NCI-H510A treated with DMSO at 0.1 percent for 48 hours (cell line): ENCODE measurements at places on chromosomes 5 and 9.

DNA sequence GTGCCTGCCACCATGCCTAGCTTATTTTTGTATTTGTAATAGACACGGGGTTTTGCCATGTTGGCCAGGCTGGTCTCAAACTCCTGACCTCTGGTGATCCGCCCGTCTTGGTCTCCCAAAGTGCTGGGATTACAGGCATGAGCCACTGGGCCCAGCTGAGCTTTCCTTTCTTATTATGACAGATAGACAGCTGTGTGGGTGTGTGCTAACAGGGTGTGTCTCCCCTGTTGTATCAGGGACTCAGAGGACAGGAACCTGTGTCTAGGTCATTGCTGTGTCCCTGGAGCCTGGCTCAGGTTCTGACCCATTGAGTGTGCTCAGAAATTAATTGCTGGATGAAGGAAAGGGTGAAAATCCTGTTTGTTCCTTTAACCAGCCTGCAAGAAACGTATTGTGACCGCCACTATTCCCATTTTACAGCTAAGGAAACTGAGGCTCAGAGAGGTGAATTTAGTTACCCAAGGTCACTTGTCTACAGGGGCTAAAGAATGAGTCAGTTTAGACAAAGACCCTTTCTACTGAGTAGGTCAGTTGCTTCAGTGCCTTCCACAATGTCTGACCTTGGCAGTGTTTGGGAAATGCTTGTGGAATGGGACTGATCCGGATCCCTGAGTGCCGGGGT, 16.8 kb downstream of the NCS1 start:
- no peak for DNase-seq

DNA sequence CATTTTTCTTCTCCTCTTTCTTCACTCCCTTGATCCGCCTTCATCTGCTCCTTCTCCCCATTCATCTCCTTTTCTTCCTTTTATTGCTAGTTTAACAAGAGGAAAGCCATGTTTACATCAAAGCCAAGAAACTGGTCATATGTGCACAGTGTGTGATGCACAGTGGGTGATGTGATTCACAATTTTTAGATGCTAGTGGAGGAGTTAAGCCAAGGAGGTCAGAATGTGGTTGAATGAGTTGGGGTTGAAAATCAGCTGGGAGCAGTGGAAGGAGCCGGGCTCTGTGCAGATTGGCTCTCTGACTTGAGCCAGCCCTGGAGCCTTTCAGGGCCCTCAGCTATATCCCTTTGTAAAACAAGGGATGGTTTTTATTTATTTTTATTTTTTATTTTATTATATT, 7.3 kb downstream of the ACER2 start:
- DNase-seq, result no peak

DNA sequence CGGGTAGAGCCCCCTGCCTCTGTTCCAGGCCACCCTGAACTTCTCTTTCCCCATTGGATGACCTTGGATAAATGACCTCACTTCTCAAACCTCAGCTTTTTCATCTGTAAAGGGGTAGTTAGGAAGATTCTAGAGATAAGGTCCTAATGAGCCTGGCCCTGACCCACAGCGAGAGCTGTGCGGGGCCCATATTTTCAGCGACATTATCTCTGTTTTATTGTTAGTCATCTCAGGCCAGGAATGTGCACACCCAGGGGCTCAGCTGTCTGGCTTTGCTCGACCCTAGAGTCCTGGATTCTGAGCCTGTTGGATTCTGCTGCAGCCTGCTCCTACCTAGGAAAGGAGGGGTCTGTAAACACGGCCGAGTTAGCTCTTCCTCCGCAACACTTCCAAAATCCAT, 81.2 kb upstream of the LMX1B start:
- DNase-seq, result no peak

- no peak for DNase-seq
Measured at GRCh38 chr9:489198-490197, 274.8 kb downstream of the DOCK8 start.

DNA sequence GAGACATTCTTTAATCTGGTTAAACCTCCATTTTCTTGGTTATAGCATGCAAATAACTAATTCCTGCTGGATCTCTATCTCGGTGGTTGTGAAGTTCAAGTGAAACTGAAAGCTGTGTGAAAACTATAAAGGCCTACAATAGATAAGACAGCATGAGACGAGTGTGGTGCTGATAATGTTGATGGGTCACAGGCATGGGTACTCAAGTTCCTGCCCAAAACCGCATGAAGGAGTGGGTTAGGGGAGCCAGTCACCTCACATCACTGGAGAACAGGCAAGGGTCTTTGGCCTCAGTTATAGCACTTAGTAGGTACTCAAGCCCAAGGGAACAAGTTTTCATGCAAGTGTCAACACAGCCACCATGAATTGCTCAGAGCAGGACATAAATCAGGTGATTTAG, 16.7 kb downstream of the HMHB1 start:
- DNase-seq, result no peak

GRCh38 chr5:173963867-173964441, 25.0 kb upstream of the C5orf47 start:
- peak; percentile 59 for DNase-seq

DNA sequence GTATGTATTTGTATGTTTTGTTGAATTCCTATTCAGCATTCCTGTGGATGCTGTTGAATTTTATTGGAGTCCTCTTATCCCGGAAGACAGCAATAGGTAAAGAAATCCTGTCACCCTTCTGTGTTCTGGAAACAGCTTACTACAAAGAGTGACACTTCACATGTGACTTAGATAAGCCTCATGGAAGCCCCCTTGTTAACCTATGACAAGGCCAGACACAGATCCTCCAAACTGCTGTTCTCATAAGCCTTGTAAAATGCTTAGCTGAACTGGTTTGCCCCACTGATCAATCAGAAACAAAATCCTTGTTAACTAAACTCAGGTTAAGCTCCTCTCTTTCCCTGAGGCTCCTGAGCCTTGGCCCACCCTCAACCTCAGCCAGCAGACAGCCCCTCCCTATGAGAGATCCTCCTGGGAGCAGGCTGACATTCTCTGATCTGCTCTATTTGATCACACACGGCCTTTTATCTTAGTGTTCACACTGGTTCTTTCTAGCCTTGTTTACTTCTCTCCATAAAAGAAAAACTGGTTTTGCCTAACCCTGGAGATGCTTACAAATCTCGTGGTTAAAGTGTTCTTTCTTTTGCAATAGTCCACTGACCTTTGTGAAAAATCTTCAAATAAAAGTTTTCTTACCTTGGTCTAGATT, 29.4 kb upstream of the ATP6V1G1 start:
- DNase-seq, result no peak

GRCh38 chr5:127076315-127077129, 3.2 kb upstream of the C5orf63 start:
- no peak for DNase-seq

DNA sequence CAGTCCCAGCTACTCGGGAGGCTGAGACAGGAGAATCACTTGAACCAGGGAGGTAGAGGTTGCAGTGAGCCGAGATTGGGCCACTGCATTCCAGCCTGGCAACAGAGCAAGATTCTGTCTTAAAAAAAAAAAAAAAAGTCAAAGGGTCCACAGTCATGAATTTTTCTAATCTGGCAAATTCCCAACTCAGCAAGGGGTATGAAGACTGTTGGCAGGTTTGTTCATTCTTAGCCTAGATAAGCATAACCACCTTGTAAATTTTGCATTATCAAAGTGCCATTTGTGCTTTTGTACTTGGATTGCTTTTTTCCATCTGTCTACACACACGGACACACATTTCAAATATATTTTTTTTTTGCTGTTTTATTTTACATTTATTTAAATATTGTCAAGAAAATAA, 299.8 kb upstream of the NUDT12 start:
- no peak for DNase-seq

DNA sequence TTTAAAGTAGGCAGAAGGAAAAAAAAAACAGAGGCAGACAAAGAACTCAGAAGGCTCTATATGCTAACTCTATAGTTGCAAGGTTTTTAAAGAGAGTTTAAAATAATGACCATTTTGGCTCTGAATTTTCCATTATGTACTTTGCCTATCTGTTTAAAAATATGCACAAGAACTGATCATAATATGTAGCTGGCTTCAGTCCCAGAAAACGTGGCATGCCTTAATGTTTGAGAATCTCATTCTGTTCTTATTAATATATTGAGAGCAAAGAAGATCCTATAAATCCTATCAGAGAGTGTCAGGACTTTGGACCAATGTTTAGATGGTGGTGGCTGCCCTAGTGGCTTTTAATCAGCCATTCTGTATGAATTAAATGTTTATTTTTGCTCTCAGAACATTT, 121.5 kb downstream of the JMY start:
- no peak for DNase-seq

GRCh38 chr9:128414461-128414860, 6.2 kb upstream of the CERCAM start:
- no peak for DNase-seq

DNA sequence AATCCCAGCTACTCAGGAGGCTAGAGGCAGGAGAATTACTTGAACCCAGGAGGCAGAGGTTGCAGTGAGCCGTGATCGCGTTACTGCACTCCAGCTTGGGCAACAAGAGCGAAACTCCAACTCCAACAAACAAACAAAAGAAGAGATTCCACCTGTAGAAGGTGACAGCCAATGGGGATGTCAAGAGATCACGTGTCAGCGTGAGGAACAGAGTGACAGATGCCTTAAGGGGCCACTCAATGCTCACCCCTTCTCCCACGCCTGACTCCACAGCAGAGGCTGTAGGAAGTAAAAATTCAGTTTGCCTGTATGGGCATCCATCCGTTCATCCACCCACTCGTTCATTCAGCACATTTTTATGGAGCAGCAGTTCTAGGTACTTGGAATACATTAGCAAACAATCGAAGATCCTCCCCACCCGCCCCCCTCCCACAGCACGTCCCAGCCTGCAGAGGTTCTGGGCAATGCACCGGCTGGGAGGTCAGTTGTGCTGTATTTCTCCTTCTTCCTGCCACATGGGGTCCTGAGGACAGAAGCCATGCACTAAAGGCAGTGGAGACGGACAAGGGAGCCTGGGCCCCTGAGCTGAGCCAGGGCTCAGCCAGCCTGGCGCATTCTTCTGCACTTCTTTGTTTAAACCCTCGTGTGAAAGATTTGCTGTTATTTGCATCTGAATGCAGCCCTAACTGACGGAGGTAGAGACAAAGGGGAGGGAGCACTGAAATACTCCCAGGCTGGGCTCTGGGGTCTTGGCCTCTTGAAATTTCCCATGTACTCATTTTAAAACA, 11.3 kb upstream of the RNF130 start:
- DNase-seq, result no peak

- no peak for DNase-seq
Measured at GRCh38 chr5:57009811-57010210, 57.9 kb upstream of the MIER3 start.

DNA sequence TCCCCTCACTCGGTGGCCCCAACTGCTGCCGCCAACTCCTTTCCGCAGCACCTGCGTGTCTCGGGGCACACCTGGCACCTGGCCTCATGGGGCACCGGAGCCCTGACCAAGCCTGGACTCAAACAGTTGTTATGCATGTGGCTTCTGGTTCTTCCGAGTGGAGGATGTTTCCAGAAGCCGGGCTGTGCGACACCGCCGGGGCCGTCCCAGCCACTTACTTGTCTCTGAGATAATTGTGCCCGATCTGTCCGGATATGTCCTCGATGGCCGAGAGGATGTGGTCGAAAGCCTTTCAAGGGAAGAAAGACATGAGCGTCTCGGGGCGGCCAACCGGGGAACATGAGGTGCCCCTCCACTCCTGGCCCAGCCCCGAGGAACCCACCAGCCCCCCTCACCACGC, 38.4 kb downstream of the EXOC3 start:
- no peak for DNase-seq

DNA sequence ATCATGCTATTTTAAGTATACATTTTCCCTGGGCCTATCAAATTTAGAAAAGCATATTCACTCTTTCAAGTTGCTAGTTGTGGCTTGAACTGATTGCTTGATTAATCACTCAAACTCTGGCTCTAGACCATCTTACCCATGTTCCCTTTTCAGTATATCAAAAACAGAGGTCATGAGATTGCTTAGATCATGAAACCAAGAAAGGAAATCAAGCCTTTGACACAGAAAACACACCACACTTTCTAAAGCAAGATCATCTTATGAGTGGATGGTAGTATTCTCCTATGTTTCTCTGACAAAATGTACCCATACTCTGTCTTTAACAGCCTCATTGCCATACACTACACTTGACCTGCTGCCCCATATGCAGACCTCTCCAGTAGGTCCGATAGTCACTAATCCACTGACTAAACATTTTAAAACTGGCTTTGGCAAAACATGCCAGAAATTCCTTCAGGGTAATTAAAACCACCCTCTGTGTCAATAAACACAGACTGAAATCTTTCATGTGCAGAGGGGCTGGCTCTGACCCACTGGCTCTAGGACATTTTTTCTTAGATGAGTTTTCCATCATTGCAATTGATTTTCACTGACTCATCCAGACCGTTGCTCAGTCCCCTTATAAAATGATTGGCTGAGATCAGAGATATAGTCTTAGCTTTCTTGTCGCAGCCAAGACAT, 18.2 kb downstream of the PPP2R2B start:
- DNase-seq, result no peak

DNA sequence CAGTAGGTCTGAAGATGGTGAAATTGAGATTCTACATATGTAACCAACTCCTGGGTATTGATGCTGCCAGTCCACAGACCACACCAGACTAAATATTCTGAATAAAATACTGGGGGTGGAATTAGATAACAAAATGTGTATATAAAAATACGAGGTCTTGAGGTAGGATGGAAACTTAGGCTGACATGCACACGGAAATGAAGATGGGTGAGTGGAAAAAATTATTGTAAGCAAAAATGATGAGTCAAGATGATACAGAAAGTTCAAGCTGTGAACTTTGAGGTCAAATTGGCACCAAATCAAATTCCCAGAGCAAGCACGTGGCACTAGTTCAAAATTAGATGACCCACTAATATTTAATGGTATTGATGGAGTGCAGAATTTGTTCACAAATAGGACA, 713.4 kb upstream of the ACO1 start:
- no peak for DNase-seq

- DNase-seq, result no peak
Measured at GRCh38 chr5:57448751-57449150, 33.9 kb downstream of the ACTBL2 start.

DNA sequence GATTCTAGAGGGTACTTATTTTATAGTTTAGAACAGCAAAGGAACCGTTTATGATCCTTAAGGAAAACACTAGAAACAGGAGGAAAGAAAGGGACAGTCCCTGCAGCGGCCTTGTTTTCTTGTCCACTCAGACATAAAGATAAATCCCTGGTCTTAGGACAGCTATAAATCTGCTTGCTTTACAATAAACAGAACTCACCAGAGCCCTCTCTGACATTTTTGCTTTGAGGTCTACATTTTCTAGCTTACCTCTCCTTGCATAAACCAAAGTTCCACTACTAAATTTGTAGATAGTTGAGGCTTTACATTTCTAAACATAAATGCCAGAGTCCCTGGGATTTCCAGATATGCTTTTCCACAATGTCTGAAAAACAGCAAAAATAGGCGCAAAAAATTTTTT, 422.5 kb downstream of the BNC2 start:
- DNase-seq, result no peak

GRCh38 chr5:173629628-173630027, 13.2 kb upstream of the BOD1 start:
- DNase-seq, result no peak

GRCh38 chr5:10839118-10839517, 78.1 kb upstream of the DAP start:
- DNase-seq, result no peak

- peak; percentile 21 for DNase-seq
Measured at GRCh38 chr5:119470851-119471451, 18.7 kb downstream of the HSD17B4 start.

GRCh38 chr9:98724810-98725530, 16.2 kb upstream of the GABBR2 start:
- DNase-seq, result no peak

GRCh38 chr5:91168859-91169258, 214.3 kb downstream of the ARRDC3 start:
- DNase-seq, result no peak

- no peak for DNase-seq
Measured at GRCh38 chr5:61431923-61432620, 100.0 kb downstream of the ZSWIM6 start.

GRCh38 chr9:99366621-99367020, 144.5 kb downstream of the SEC61B start:
- DNase-seq, result no peak
